ENCODE measurements at places on chromosomes 2 and 18.

GRCh38 chr2:112577756-112578155, 6.7 kb upstream of the CHCHD5 start:
- no peak for DNase-seq

DNA sequence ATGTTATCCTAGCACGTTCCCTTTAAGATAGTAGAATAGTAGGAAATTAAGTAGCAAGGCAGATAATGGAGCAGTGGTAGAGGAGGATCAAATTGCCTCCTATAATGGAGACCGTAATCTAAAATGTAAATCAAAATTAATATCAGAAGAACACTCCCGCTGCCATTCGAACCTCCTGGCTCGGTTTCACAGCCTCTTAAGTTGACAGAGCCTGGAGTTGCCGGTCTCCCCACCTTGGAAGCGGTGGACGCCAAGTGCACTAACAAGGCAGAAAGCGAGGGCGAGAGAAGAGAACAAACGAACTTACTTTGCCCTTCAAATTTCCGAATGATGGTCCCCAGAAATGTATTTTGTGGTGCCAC, 450 bp downstream of the KCNH7 start:
- no peak for DNase-seq

GRCh38 chr18:8287196-8287885, 321.9 kb upstream of the RAB12 start:
- no peak for DNase-seq

- DNase-seq = no peak
Measured at GRCh38 chr2:111898703-111899514, 502 bp downstream of the MERTK start.

GRCh38 chr2:219618733-219619122, 8.7 kb upstream of the SLC4A3 start:
- DNase-seq = no peak
